ENCODE measurements at places on chromosomes 6 and 20.

DNA sequence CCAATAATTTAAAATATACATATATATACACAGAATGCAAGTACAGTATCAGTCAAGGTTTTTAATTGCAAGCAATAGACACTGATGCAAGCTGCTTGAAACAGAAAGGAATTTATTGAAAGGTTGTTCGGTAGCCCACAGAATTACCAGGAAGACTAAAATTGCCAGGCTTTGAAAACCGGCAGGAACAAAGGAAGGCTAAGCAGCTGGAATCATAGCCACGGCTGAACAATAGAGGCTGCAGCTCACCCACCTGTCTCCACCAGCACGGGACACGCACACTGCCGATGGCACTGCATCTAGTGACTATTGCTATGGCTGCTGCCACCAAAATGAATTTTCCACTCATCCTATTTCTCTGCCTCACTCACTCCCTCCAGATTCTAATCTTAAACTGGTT lies 22.0 kb upstream of the L3MBTL3 start:
- H3K36me3 ChIP-seq = no peaks in the 10 kb centered on the region
- no peak overlapping the region for H3K4me3 ChIP-seq
- H3K27me3 ChIP-seq = no peaks in the 10 kb centered on the region
- H3K4me1 ChIP-seq = no peaks in the 10 kb centered on the region

- H3K4me3 ChIP-seq = no peak overlapping the region
- DNase-seq = no peak
- H3K4me1 ChIP-seq = no peaks in the 10 kb centered on the region
- no peak overlapping the region for H3K27ac ChIP-seq
Measured at GRCh38 chr6:38088829-38089228, 269.3 kb downstream of the ZFAND3 start.

GRCh38 chr20:23032750-23033078 lies 2.4 kb upstream of the SSTR4 start:
- peaks cover 15% of the 10 kb centered on the region for H3K4me1 ChIP-seq
- H3K27ac ChIP-seq = no peak overlapping the region
- no peak overlapping the region for H3K4me3 ChIP-seq
- H3K27me3 ChIP-seq = peaks cover 75% of the 10 kb centered on the region
- no peak for DNase-seq

DNA sequence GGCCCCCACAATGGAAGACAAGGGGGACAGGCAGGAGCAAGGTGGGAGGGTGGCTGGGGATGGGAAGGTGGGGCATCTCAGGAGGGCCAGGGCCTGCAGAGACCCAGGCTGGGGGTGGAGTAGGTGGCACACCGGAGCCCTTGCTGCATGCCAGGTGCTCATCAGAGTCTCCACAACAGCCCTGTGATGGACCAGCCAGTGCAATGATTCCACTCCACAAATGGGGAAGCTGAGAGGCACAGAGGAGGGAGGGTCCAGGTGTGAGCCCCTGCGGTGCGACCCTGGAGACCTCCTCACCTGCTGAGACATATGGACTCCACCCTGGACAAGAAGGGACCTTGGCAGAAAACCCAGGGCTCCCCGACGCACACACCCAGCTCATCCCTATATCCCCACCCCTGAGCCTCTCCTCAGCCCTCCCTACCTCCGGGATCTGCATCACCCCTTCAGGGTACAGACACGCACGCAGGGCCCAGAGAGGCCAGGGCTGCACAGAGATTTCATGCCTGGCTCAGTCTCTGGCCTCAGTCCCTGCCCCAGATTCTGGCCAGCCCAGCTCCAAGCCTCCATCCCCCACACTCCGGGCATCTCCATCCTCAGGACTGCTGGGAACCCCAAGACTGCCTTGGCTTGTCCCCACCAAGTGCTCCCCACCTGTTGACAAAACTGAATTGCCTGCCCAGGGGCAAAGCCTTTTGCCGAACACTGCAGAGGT lies 7.1 kb upstream of the GRM4 start:
- peaks cover 3% of the 10 kb centered on the region for H3K36me3 ChIP-seq
- H3K27me3 ChIP-seq = peaks cover 68% of the 10 kb centered on the region
- no peak overlapping the region for H3K4me3 ChIP-seq
- H3K4me1 ChIP-seq = peaks cover 54% of the 10 kb centered on the region
- no peak for DNase-seq

- no peaks in the 10 kb centered on the region for H3K27me3 ChIP-seq
- no peak overlapping the region for H3K27ac ChIP-seq
- DNase-seq = no peak
- H3K4me3 ChIP-seq = no peak overlapping the region
Measured at GRCh38 chr6:112997421-112998085, 650.4 kb downstream of the RFPL4B start.

DNA sequence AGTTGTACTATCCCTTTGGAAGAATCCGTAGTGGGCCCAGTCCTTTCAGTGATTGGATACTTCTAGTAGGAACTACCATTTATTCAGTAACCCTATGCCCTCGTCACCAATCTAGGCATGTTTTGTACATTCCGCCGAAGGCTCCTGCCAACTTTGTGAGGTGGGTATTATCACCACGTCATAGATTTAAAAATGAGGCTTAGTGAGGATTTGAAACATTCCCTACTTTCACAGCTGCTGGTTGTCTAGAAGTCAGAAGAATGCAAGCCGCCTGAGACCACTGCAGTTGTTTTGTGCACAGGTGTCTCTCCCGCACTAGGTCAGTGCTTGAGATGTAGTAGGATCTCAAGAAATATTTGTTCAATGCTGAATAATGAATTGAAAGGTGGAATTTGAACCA lies 32.6 kb downstream of the ENPP1 start:
- H3K27me3 ChIP-seq = no peaks in the 10 kb centered on the region
- H3K4me1 ChIP-seq = no peaks in the 10 kb centered on the region
- H3K36me3 ChIP-seq = no peaks in the 10 kb centered on the region
- H3K27ac ChIP-seq = no peak overlapping the region

- no peaks in the 10 kb centered on the region for H3K36me3 ChIP-seq
- H3K4me1 ChIP-seq = peaks cover 65% of the 10 kb centered on the region
- no peak overlapping the region for H3K4me3 ChIP-seq
- H3K27ac ChIP-seq = no peak overlapping the region
- no peak for DNase-seq
- H3K27me3 ChIP-seq = peaks cover 14% of the 10 kb centered on the region
Measured at GRCh38 chr6:170093658-170094596, 197.0 kb downstream of the DLL1 start.

GRCh38 chr6:138403324-138403800 lies 661 bp upstream of the HEBP2 start:
- DNase-seq = peak; percentile 54
- peak overlapping the region; percentile 80 for H3K4me3 ChIP-seq
- H3K27me3 ChIP-seq = peaks cover 12% of the 10 kb centered on the region
- peaks cover 16% of the 10 kb centered on the region for H3K4me1 ChIP-seq
- H3K27ac ChIP-seq = no peak overlapping the region

DNA sequence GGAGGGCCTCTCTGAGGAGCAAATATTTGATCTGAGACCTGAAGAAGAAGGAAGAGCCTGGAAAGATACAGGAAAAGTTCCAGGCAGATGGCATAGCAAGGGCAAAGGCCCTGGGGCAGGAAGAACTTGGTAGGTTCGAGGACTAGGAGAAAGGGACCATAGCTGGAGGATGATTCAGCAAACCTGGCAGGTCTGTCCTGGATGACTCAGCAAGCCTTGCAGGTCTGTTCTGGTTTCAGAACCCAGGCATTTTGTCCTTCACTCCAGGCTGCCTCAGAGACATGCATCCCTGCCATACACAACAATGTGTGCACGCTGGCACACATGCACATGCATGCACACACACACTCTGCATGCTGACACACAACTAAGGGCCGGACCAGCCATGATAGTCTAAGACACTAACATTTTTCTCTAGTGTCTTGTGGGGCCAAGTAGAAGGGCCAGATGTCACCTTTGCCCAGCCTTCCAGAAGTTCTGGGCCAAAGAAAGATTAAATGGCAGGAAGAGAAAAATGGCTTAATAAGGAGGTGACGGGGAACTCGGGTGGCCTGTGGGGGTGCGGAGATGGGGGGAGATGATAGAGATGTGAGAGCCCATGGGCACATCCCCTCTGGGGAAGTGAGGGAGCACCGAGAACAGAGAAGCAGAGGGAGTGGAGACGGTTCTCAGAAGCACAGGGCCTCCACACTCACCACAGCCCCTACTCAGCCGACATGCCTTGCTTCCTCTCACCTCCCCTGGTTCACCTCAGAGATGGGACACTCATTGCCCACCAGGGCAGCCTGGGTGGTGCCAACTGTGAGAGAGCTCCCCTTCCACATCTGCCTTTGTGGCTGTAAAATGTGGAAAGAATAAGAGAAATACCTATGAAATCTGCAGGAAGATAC lies 15.4 kb upstream of the TRIB3 start:
- no peaks in the 10 kb centered on the region for H3K36me3 ChIP-seq
- H3K4me3 ChIP-seq = no peak overlapping the region
- DNase-seq = no peak
- peaks cover 15% of the 10 kb centered on the region for H3K27me3 ChIP-seq

DNA sequence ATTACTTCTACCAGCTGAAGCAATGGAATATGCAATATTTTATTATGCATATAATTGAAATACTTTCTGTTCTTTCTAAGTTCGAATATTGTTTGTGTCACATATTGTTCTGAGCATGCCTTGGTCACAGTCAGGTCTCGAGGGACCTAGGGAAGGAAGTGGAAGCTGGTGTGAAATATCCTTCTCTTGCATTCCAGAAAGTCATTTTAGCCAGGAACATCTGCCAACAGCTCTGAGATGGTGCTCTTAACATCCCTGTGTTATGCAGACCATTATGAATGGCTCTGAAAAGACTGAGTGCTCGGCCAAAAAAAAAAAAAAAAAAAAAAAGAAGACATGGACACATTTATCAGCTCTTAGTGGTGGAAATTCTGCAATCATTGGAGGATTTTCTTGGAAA lies 132.7 kb upstream of the JAG1 start:
- no peak for DNase-seq
- no peak overlapping the region for H3K27ac ChIP-seq
- no peaks in the 10 kb centered on the region for H3K36me3 ChIP-seq
- H3K4me3 ChIP-seq = no peak overlapping the region
- peaks cover 28% of the 10 kb centered on the region for H3K4me1 ChIP-seq

DNA sequence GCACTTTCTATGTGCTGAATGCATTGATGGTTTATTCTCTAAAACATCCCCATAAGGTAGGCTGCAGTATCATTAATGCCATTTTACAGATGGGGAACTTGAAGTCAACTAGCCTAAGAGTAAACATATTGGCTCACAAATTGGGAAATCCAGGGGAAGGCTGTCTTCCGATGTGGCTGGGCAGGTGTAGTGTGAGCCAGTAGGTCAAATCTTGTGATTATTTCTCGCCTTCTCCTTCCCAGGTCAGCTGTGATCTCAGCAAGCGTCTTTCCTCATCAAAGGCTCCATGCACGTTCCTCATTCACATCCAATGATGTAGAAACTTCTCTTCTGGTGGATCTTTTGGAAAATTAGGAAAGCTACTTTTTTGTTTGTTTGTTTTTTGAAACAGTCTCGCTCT lies 94.1 kb upstream of the SHLD1 start:
- H3K4me3 ChIP-seq = no peak overlapping the region
- H3K4me1 ChIP-seq = peaks cover 32% of the 10 kb centered on the region
- H3K36me3 ChIP-seq = no peaks in the 10 kb centered on the region

GRCh38 chr20:34011275-34011674 lies 17.6 kb downstream of the RALY start:
- H3K4me1 ChIP-seq = peaks cover 50% of the 10 kb centered on the region
- H3K27ac ChIP-seq = no peak overlapping the region
- H3K4me3 ChIP-seq = no peak overlapping the region
- H3K36me3 ChIP-seq = peaks cover 34% of the 10 kb centered on the region

DNA sequence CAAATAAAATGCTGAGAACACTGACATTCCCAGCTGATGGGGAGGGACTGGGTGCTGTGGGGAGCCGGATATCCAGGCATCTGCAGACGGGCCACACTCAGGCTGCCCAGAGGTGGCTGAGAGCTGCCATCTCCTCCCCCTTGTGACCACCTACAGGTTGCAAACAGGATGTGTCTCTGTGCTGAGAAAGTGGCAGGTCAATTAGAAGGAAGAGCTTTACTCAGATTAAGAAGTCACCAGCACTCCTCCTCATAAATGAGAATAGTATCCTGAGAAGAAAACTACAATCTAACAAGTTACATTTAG lies 63.0 kb downstream of the HUS1B start:
- peaks cover 25% of the 10 kb centered on the region for H3K4me1 ChIP-seq
- peaks cover 11% of the 10 kb centered on the region for H3K36me3 ChIP-seq
- H3K27ac ChIP-seq = no peak overlapping the region
- peaks cover 14% of the 10 kb centered on the region for H3K27me3 ChIP-seq
- DNase-seq = no peak

GRCh38 chr6:143400258-143401067 lies 50.0 kb downstream of the ADAT2 start:
- no peaks in the 10 kb centered on the region for H3K36me3 ChIP-seq
- peaks cover 50% of the 10 kb centered on the region for H3K4me1 ChIP-seq
- H3K27ac ChIP-seq = no peak overlapping the region
- no peak overlapping the region for H3K4me3 ChIP-seq
- H3K27me3 ChIP-seq = no peaks in the 10 kb centered on the region

GRCh38 chr20:11880680-11881079 lies 37.0 kb upstream of the BTBD3 start:
- no peak overlapping the region for H3K4me3 ChIP-seq
- H3K4me1 ChIP-seq = no peaks in the 10 kb centered on the region
- no peak for DNase-seq
- peaks cover 4% of the 10 kb centered on the region for H3K27me3 ChIP-seq

DNA sequence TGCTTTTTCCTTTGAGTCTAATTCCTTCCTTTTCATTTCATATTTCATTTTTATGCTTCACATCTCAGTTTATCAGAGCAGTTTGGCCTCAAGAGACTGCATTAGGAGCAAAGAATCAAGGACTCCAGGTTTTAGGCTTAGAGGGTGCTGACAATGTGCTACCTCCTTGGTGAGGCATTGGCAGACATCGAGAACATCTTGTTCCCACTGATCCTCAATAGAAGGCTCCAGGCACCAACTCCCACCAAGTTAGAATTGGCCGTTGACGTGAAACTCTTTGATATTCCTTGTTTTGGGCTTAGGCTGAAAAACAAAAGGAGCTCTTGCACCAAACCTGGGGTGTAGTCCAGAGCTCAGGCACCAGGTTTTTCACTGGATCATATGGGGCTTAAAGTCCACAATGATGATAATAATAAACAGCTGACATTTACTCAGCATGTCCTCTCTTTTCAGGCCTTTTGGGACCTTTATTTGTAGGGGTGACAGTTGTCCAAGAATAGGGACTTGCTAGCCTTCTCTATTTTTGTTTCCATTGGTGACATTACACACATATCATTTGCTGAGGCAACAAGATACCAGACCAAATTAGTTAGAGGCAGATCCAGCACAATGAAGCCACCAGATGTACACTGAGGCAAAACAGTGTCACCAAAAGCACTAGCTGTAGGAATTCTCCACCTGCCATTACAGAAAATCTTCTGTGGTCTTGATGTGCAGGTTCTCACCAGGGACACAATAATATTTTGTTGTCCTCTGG lies 81.0 kb upstream of the ENPP5 start:
- H3K4me3 ChIP-seq = no peak overlapping the region
- H3K36me3 ChIP-seq = no peaks in the 10 kb centered on the region
- no peak overlapping the region for H3K27ac ChIP-seq
- no peaks in the 10 kb centered on the region for H3K4me1 ChIP-seq

GRCh38 chr6:158249340-158249836 lies 62.9 kb upstream of the TULP4 start:
- H3K27ac ChIP-seq = no peak overlapping the region
- peaks cover 60% of the 10 kb centered on the region for H3K36me3 ChIP-seq
- no peaks in the 10 kb centered on the region for H3K27me3 ChIP-seq
- DNase-seq = no peak
- H3K4me3 ChIP-seq = no peak overlapping the region
- H3K4me1 ChIP-seq = peaks cover 18% of the 10 kb centered on the region

GRCh38 chr6:155301867-155302266 lies 12.4 kb downstream of the TFB1M start:
- peaks cover 61% of the 10 kb centered on the region for H3K36me3 ChIP-seq
- no peak overlapping the region for H3K27ac ChIP-seq
- no peak overlapping the region for H3K4me3 ChIP-seq
- no peaks in the 10 kb centered on the region for H3K27me3 ChIP-seq
- no peak for DNase-seq

Measured in nephron progenitor cell (in vitro differentiated cells).